SK-N-SH treated with all-trans-retinoic acid at 6 μM for 48 hours (cell line): ENCODE measurements at places on chromosomes 12 and 14.

GRCh38 chr14:73973497-73973896 is 23.4 kb downstream of the COQ6 start:
- ATAC-seq = no peak

GRCh38 chr12:92466391-92467305 is 236.1 kb upstream of the PLEKHG7 start:
- no peak for ATAC-seq

- ATAC-seq = peak; percentile 78
Measured at GRCh38 chr12:62562846-62563245, 96.2 kb downstream of the MON2 start.

- ATAC-seq = no peak
Measured at GRCh38 chr12:84757978-84758377, 154.6 kb downstream of the SLC6A15 start.

DNA sequence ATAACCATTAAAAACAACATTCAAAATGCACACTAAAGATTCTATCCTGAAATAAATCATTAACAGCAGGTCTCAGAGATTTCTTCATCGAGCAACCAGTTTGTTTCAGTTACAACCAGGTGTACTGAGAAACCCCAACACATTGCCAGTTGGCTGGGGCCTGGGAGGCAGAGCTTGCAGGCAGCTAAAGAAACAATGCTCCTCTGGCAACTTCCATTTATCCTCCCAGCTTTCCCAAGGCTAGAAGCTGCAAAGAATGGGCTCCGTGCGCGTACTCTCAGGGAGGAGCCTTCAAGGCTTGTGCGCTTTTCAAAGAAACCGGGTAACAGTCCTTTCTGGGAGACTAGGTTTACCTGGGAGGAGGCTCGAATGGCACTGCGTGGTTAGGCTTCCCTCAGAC is 181.6 kb downstream of the MSRB3 start:
- no peak for ATAC-seq

DNA sequence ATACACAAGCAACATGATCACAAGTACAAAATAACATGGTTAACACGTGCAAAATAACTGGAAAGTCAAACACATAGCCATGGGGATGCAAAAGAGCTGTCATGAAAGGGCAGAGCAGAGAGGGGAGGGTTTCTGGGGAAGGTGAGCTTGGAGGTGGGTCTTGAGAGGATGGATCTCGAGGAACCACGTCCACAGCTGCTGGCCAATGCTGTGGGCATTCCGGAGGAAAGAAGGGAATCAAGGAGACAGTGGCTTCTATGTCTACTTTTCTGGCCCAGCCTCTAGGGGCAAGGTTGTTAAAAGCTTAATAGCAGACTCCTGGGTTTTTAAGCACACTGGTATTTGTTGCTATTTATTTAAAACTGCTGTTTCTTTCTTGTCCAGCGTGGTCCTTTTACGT is 8.4 kb upstream of the MYH7 start:
- ATAC-seq = no peak

DNA sequence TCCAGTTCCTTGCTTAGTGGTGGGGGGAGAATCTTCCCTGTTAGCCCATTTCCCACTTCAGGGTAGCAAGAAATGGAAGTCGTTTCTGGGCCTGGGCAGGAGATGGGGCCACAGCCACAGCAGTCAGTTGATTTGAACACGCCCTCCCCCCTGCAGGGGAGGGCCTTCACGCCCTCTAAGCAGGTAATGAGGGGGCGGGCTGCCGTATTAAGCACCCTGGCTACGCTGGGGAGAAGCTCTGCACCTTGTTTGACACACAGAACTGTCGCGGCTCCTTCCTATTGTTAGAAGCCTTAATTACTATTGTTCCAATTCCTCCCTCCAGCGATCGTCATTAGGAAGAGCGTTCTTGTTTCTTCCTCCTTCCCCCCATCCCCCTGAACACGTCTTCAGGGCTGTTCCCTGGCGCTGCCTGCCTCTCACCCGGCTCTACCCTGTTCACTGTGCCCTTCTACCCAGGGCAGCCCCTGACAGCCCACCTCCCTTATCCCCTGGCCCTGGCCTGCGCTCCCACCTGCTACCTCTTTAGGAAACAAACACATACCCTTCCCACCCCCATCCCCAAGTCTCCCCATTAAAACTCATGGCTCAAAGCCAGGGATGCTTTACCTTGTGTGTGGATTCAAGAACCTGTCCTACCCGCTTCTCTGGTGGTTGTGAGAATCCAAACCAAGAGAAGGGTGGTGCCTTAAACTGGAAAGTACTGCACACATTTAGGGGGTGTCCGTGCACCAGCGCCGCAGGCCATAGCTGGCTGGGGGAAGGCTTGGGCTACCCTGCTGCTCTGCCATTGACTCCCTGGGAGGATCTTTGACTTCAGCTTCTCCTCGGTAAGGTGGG is 137.6 kb downstream of the TSPAN9 start:
- ATAC-seq = no peak

DNA sequence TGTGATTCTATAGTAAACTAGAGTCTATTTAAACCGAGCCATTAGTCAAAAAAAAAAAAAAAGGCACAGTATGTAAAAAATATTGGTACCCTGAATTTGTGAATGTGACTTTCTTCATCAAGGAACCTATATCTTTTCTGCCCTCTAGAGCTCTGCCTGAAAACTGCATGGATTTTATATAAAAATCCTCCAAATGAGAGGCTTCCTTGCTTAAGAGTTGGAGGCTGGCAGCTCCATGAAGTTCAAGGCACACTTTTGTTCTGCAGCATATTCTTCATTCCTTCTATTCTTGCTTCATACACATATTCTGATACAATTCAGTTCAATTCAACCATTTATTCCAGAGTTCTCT is 23.1 kb upstream of the NKX2-8 start:
- 0 out of 3 replicates have a peak, but pooled peaks have one; percentile 20 for ATAC-seq

GRCh38 chr14:24694680-24695079 is 60.7 kb upstream of the GZMB start:
- no peak for ATAC-seq
